Naive B cell (primary cell): ENCODE measurements at places on chromosomes 7 and 10.

GRCh38 chr7:138962561-138963270, 18.5 kb downstream of the KIAA1549 start:
- no peak for DNase-seq

DNA sequence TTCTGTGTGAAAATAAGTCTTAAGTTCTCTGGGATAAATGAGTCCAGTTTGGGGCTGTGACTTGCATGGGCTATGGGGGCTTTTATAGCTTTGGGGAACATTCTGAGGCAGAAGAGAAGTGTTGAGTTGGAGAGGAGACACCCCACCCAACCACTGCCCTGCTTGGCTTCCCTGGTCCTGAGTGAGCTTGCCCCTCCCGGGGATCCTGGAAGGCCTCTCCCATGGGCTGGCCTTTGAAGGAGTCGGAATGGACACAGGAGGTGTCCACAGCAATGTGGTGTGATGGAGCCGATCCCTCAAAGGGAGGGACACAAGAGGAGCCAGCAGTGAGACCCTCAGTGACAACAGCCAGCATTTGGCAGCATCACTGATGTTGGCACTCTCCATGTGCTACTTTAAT, 89.8 kb downstream of the GLRX3 start:
- no peak for DNase-seq

GRCh38 chr10:6929148-6929830, 349.2 kb upstream of the PRKCQ start:
- no peak for DNase-seq

DNA sequence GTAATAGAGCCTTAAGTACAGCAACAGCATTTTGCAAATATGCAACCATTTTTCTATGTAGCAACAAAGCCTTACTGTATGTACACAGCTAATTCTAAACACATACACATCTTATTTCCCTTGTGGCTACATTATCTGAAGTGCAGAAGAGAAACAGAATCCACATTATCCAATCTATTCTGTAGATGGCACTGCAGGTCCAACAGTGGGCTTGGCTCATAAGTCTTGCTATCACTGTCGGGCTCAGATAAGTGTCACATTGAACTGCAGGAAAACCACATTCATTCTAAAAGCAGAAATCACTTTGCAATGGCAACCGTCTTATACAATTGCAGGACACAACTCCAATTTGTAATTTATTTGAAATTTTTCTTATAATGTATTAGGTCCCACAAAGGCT, 109.8 kb upstream of the NOBOX start:
- no peak for DNase-seq

DNA sequence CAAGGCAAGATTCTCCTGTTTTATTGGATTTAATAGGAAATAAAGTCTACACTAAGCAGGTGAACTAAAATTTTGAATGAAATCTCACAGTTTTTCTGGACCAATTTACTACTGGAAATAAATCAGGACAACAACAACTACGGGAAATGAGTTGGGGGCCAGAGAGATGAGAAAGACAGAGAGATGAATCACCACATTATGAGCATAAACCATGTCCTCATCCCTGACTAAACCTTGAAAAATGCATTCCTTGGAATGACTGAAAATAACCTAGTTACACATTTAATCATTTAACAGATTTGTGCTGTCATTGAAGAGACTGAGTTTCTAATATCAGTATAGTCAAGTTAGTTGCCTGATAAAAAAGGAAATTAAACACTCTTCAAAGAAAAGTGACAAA, 608.4 kb upstream of the KCND2 start:
- DNase-seq = no peak
